Regular cardiac myocyte (primary cell): ENCODE measurements at places on chromosomes 6 and 20. TPM values are rescaled to one million over a fixed set of nuclear protein-coding genes. Genes with fewer than 3 reads are reported as not detected.

The SGK2 gene
- 0.28 TPM in 1 of 2 replicates, not detected in the other for total RNA-seq

The RNF144B gene
- total RNA-seq: 1.7 and 5.9 TPM in 2 replicates

The DEF6 gene
- 0.56 and 1.3 TPM in 2 replicates for total RNA-seq

The OR2H1 gene
- total RNA-seq: not detected in 2 replicates

The RAET1E gene
- 0.19 TPM in 1 of 2 replicates, not detected in the other for total RNA-seq

The TNFRSF6B gene
- total RNA-seq: 2.7 and 8.7 TPM in 2 replicates

The ABHD16B gene
- total RNA-seq: not detected in 2 replicates

The LSM2 gene
- total RNA-seq: 18.0 and 46.2 TPM in 2 replicates

The SEL1L2 gene
- total RNA-seq: not detected in 2 replicates

The ENPP4 gene
- total RNA-seq: 0.77 and 8.5 TPM in 2 replicates

The KIAA0408 gene
- total RNA-seq: 0.38 and 0.85 TPM in 2 replicates

The TSPO2 gene
- not detected in 2 replicates for total RNA-seq

The AGPAT1 gene
- total RNA-seq: 17.8 and 20.3 TPM in 2 replicates

The IYD gene
- under 0.01 TPM in 1 of 2 replicates, not detected in the other for total RNA-seq

The PFDN6 gene
- 49.3 and 78.0 TPM in 2 replicates for total RNA-seq

The PDE10A gene
- total RNA-seq: 18.4 and 32.4 TPM in 2 replicates

The PI16 gene
- 0.28 and 0.38 TPM in 2 replicates for total RNA-seq

The PRDM13 gene
- not detected in 2 replicates for total RNA-seq

The GTSF1L gene
- total RNA-seq: not detected in 2 replicates

The BCL2L1 gene
- total RNA-seq: 83.4 and 88.5 TPM in 2 replicates

The TFAP2D gene
- not detected in 2 replicates for total RNA-seq

The CLDN20 gene
- total RNA-seq: not detected in 2 replicates

The ANGPT4 gene
- total RNA-seq: under 0.01 TPM in 1 of 2 replicates, not detected in the other

The PPP1R18 gene
- total RNA-seq: 46.8 and 48.5 TPM in 2 replicates

The PSMB9 gene
- 35.2 and 52.9 TPM in 2 replicates for total RNA-seq

The GABRR2 gene
- 0.19 and 0.56 TPM in 2 replicates for total RNA-seq

The MUCL3 gene
- not detected in 2 replicates for total RNA-seq

The GNRH2 gene
- 0.28 TPM in 1 of 2 replicates, not detected in the other for total RNA-seq

The ZBP1 gene
- not detected in 2 replicates for total RNA-seq

The CNR1 gene
- under 0.01 and 0.28 TPM in 2 replicates for total RNA-seq
